ENCODE measurements at places on chromosomes 13 and 19.

DNA sequence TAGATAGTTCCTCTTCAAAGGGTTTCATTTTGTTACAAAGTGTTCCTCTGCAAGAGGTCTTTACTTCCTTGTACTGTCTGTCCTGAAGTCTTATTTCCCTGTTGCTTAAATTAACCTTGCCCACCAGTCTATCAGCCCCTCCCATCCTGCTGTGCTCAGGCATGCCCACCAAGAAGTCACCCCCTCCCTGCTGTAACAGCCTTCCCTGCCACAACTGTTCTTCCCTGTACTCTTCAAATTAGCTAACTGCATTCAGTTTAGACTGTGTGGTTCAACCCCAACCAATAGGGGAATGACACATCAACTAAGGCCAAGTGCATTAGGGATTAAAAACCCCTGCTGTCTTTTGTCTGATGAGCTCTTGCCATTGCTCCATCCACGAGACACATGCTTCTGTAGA lies 34.4 kb upstream of the ZNF562 start:
- DNase-seq: no peak

DNA sequence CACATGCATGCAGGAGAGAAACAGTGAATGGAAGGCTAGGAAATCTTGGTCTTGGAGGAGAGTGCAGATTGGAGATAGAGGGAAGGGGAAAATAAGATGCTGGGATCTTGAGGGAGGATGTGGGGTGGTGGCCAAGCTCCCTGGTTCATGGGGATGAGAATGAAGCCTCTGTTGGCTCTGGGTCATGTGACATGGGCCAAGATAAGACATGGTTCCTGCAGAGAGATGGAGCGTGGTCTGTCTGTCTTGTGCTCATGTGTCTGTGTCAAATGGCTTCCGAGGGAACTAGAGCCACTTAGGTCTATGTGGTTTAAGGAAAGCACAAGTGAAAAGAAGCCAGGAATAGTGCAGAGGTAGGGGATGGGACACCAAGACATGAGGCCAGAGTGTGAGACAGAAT lies 30.8 kb upstream of the FFAR2 start:
- DNase-seq: no peak

- DNase-seq: no peak
Observed at GRCh38 chr19:40255619-40256166, 29.2 kb upstream of the CCNP start.

GRCh38 chr13:98738213-98738612 lies 14.3 kb downstream of the SLC15A1 start:
- no peak for DNase-seq

DNA sequence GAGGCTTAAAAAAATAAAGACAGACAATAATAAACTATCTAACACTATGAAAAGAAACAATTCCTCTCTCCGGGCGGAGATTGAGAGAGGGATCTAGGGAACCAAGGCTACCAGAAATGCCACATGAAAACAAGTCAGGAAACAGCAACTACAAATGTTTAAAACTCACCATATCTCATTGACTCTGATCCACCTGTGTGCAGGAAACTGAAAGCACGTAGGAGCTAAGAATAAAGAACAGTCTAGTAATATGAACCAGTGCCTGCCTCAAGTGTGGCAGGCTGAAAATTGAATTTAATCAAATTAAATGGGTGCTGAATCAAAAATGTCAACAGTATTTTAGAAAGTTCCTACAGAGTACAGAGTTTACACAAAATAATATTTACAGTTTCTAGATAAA lies 1701.0 kb downstream of the SLITRK5 start:
- no peak for DNase-seq

Data from stimulated activated CD8-positive, alpha-beta memory T cell treated with anti-CD3 and anti-CD28 coated beads, Interleukin-4, amount 100 ng/mL, for 4 hours (primary cell).